Central memory CD8-positive, alpha-beta T cell (primary cell): ENCODE measurements at places on chromosomes 5 and 9.

DNA sequence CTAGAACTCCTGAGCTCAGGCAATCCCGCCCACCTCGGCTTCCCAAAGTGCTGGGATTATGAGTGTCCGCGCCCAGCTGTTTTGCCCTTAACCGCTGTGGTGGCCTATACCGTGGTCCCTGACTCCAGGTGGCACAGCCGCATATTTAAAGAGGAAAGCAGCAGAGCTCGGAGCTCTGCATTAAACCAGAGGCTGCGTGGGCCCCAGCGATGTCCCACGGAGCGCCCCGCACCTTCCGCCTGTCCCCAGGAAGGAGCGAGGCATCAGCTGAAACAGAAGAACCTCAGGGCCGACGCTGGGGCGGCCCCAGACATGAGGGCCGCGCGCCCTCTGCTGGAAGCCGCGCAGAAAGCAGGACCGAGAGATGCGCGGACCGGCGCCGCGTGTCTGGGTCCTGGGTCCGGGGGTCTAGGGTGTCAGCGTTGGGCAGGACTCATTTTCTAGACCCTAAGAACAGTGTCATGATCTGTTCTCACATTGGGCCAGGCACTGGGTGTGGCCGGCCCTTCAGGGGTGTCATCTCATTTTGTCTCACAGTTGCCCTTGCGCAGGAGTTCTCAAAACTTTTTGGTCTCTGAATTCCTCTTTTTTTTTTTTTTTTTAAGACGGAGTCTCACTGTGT lies 37.7 kb downstream of the LAMC3 start:
- peak; percentile 44 for DNase-seq

- peak; percentile 60 for DNase-seq
Observed at GRCh38 chr9:113340011-113340699, at the start of gene WDR31. Gene WDR31, minus strand, starts transcription at chr9:113340275. Its CDS starts 8,253 bp downstream, at chr9:113332022.

DNA sequence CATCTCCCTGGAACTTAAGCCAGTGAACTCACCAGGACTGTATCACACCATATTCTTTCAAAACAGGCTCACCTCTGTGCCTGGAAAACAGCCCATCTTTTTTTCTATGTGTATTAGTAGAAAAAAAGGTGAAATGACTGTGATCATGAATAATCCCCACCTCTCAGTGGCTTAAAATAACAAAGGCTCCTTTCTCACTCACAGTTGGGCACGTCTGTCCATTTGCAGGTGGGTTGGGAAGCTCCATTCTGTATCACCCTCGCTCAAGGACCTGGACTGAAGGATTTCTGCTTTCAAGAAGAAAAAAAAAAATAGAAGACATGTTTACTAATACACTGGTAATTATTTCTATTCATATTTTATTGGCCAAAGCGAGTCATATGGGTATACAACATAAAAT lies 17.3 kb upstream of the FGF1 start:
- DNase-seq: no peak

DNA sequence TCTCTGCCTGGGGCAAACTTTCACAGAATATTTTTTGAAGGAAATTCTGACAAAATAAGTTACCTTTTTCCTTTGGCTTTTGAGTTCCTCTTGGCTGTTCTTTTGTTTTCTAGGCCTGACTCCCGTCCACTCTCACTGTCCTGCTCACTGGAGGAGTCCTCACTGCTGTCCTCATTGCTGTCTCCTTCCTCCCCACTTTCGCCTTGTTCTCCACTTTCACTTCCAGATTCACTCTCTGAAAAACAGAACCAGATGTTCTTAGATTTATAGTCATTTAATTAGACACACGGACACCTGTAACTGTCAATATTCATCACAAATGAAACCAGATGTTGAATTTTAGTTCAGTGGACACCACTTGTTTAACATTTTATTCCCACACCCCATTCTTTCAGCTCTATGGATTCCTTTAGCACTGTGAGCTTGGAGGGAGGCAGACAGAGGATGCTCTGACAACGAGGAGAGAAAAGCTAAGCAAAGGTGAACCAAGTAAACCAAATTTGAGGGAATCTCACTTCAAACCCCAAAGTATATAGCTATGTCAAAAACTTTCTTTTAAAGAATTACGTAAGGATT lies 180.7 kb downstream of the AP3B1 start:
- DNase-seq: no peak

GRCh38 chr9:126682928-126683697 lies 69.4 kb downstream of the LMX1B start:
- DNase-seq: no peak

DNA sequence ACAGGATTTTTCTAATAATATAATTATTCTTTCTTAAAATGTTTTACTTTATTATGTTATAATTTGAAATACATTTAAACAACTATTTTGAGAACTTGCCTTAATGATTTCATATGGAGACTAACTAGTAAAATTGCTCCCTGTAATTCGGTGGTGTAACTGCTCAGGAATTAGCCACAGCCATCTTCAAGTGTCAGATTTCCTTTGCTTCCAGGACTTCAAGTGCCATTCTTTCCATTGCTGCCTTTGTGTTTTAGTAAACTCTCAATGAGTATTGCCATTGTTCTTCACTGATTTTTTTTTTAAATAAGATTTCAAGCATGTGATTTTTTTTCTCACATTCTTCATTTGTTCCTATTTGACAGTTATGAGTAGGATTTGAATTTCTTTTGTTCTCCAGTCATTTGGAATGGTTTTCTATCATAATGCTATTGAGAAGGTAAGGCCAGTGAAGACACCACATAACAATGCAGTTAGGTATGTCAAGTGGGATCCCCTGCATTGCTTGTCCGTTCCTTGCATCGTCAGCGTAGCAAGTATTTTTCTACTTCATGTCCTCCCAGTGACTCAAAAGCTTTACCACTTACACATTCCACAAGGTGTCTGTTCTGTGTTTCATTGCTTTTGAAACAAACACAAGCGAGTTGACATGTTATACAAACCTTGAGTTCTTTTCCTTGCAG lies 83.7 kb downstream of the LNPEP start:
- no peak for DNase-seq

DNA sequence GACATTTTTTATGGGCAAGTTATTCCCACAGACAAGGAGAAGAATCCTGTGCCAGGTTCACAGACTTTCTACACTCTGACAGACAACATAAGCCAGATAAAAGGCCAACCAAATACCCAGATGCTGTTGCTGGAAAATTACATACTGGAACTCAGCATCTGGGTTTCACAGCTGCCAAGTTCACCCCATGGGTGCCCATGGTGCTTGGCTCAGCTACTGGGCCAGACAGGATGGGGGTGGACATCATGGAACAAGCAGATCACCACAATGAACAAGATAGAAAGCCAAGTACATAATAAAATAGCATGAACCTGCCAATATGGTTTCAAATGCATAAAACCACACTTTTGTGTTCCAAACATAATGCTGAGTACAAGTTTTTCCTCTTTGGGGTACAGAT lies 999.8 kb downstream of the NR2F1-AS1 start:
- no peak for DNase-seq
